Frontal cortex (tissue), 4 donors: ENCODE measurements at places on chromosomes 3 and 15.

- no peak for DNase-seq
These were observed 73.8 kb downstream of the LIPC start for GRCh38 chr15:58505581-58505980.

DNA sequence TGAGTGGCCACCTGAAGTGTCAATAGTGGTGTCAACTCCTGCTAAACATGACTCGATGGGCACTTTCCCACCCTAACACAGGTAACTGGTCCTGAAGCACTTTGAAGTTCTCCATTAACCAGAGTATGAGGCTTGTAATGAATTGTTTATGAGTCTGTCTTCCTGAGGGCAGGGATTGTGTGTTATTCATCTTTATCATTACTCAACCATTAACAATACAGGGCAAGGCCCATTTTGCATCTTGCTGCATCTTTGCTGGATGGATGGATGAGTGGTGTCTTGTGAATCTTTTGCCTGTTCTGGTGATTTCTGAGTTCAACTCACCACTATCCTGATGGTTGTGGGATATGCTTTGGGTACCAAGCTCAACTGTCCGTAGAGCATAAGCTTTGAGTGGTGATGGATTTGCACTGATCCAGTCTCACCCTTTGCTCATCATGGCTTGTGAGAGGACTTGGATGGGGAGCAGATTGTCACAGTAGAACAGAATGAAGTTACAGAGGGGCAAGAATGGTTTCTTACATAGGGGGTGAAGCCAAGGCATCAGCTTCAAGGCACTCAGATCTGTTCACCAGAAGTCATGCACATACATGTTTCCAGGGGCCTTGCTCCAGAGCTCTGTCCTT, 22.3 kb upstream of the EPB42 start:
- DNase-seq = no peak

GRCh38 chr3:187012609-187013051, 82.3 kb downstream of the ST6GAL1 start:
- no peak for DNase-seq

DNA sequence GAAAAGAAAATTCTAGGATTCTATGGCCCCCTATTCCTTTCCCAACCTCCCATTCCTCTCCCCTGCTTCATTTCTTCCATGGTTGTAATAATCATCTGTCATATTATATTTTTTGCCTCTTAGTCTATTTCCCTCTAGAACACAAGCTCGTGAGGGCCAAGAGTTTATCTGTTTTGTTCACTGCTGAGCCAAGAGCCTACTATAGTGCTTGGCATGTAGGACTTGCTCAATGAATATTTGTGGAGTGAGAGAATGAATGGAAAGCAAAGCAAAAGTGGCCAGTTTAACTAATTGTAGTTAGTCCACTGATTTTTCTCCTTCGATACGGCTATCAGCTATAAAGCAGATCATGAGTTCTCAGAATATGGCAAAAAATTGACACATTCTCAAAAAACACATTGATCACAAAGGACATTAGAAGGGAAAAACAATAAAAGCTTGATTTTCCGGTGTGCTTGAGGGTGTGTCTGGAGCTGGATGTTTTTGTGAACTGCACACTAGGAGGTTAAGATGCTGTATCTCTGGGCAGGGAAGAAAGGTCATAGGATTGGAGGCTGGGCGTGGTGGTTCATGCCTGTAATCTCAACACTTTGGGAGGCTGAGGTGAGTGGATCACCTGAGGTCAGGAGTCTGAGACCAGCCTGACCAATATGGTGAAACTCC, 25.0 kb upstream of the CTSH start:
- no peak for DNase-seq

GRCh38 chr3:135897715-135898114, 67.8 kb upstream of the PPP2R3A start:
- no peak for DNase-seq

GRCh38 chr3:122979211-122979610, 48.4 kb downstream of the SEMA5B start:
- no peak for DNase-seq

DNA sequence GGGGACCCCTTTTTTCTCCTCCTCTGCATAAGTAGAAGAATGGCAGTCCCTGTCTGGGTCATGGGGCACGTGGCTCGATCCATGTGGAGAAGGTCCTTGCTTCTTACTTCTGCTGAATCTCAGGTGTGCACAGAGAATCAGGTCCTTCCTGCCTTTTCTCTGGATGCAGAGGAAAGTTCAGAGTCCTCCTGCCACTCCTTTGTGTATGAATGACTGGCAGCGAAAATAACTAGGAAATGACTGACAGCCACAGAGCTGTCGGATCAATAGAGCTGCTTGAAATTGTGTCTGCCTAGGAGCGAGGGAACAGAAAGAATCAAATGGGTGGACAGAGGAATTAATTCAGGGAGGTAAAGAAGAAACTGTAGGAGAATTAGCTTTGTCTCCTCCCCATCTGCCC, 49.6 kb upstream of the ROPN1 start:
- no peak for DNase-seq

GRCh38 chr3:186826976-186827857, 15.3 kb upstream of the ADIPOQ start:
- DNase-seq = peak; percentile 98

- DNase-seq = no peak
These were observed 65.0 kb downstream of the MYO5A start for GRCh38 chr15:52463638-52464037.

- peak; percentile 88 for DNase-seq
These were observed 45.0 kb downstream of the TNK2 start for GRCh38 chr3:195863121-195864061.

- DNase-seq = no peak
These were observed 81.5 kb upstream of the KCNAB1 start for GRCh38 chr3:156038869-156039268.

GRCh38 chr3:160196511-160197104, 28.6 kb upstream of the C3orf80 start:
- DNase-seq = no peak

- DNase-seq = no peak
These were observed 115.5 kb downstream of the SLC25A26 start for GRCh38 chr3:66336333-66336766.

DNA sequence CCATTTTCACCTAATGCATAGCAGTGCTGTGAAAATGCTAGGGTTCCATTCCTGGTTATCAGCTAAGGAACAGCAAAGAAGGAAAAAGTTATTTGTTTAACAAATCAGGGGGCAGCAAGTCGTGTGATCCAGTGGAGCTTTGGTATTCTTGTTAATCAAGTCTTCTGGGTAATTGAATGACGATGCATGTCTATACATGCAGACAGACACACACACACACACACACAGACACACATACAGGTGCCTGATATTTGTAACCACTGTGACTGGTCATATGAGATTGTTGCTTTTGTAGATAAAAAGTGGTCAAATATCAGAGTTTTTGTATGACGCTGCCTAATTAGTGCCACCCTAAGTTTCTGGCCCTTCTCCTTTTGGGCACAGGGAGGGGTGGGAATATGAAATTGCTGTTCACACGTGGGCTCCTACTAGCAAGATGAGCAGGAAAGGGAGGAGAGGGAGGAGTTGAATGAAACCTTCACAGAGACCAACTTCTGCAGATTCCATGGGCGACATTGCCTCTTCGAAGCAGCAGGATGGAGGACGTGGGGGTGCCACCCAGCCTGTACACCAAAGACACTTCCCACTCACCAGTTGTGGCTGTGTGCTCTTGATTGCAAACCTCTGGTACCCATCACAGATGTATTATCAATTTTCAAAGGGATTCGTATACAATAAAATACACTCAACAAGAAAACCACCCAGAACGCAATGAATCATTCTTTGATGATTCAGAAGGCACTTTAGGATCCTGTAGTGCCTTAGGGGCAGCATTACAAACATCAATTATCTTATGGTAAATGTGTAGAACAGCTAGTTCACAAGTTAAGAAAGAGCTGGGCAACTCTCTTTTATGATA, 281.9 kb upstream of the ICE2 start:
- DNase-seq = no peak

GRCh38 chr3:114308830-114309229, 15.0 kb downstream of the TIGIT start:
- DNase-seq = no peak

GRCh38 chr3:115784739-115785536, 161.6 kb downstream of the GAP43 start:
- peak; percentile 20 for DNase-seq

DNA sequence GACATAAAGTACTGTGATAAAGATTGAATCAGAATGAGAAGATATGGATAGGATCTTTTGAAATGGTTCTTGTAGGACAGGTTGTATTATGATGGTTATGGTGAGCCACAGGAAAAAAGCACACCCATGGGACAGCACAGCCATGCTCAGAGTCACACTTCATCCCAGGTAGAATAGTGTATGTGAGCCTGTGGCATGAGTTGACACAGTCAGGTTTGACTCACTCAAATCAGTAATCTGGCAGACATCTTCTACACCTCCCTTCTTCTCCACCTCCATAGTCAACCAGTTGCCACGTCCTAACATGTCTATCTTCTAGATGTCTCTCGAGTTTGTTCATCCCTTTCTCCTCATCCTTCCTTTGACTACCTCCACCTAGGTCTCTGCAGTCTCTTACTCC, 176.0 kb downstream of the RBMS3 start:
- no peak for DNase-seq

GRCh38 chr3:122932251-122932967, 95.2 kb downstream of the SEMA5B start:
- no peak for DNase-seq

- DNase-seq = no peak
These were observed 210.6 kb downstream of the PTPRG start for GRCh38 chr3:61771976-61772375.

GRCh38 chr15:68874788-68875187, 54.1 kb upstream of the ANP32A start:
- no peak for DNase-seq

GRCh38 chr3:123790254-123791072, 93.7 kb downstream of the MYLK start:
- no peak for DNase-seq

DNA sequence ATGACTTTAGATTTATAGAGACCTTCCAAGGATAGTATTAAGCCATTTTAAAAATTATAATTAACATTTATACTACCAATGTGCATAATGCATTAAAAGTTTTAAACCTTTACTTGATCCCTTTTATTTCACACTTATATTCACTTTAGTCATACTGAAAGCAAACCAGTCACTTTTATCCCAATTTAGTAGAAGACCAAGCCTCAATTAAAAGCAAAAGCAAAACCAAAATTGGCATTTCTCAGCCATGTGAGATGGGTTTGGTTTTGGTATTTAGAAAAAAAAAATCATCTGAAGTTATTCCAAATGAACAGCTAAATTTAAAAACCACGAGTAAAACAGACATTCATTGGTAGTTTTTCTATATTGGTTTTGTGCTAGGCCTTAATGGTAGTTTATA, 249.4 kb downstream of the LPP start:
- DNase-seq = no peak

- DNase-seq = no peak
These were observed 23.8 kb downstream of the NEDD4 start for GRCh38 chr15:55969582-55969981.

DNA sequence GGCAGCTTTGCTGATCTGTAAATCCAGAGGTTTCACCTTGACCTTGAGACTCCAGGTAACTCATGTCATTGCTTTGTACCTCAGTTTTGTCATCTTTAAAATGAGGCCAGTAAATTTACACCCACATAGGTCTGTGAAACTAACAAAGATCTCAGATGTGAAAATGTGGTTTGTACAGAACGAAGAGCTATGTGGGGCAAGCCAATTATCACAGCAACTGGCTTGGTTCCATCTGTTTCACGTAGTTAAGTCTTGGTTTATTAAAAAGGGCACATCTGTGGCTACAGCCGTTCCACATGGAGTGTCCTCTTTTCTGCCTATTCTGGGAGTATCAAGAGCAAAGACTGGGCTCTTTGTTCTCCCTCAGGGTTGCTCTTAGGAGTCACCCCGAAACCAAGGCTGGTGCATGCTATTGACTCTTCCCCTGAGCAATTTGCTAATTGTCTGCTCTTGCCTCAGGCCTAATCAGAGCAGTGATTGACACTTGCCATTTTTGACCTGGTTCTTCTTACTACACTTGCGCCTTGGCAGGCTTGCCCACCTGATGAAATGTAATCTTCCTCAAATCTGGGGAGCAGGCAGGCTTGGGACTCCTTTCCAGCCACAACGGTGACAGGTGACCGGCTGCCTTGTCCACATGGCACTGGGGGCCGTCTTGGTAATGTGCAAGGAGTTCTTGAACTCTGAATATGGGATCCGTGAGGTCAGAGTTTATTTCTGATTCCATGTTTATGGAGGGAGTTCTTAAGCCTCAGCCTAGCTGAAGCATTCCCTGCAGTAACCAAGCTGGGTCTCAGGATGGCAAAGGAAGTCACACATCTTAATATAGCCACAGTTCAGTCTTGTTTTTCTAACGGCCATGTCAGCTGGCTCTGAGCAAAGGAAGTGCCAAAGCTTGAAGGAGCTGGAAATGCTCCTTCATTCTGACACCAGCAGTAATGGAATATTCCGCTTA, 40.1 kb downstream of the EAF1 start:
- no peak for DNase-seq

DNA sequence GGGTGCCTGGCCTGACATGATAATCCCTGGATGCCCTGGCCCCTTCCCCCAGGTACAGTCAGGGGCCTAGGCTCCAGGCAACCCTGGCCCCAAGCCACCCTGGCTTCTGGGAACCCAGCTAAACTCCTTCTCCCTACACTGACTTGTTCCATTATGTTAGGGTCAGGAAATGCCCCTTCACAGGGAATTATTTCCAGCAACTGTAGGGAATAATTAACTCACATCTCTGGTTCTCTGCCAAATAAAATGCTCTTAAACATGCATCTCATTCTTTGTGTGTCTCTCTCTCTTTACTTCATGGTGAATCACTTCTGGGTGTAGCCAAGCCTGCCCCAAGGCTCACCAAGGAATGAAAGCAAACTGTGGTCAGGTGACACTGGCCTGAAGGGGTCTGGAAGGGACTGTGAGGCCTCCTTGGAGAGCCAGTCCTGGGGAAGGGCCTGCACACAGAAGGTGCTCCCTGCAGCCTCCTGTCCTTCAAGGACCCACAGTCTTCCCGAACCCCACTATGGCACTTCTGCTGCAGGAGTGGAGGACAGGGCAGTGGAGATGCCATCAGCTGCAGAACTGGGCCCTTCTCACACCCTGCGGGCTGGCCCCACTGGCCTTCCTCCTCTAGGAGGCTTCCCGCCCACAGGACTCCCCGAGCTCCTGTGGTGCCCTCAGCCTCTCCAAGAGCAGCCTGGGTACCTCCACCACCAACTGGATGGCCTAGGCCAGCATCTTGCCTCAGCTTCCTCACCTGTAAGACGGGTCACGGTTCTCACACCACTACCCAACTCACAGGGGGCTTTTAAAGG, 17.6 kb downstream of the TKT start:
- DNase-seq = no peak

DNA sequence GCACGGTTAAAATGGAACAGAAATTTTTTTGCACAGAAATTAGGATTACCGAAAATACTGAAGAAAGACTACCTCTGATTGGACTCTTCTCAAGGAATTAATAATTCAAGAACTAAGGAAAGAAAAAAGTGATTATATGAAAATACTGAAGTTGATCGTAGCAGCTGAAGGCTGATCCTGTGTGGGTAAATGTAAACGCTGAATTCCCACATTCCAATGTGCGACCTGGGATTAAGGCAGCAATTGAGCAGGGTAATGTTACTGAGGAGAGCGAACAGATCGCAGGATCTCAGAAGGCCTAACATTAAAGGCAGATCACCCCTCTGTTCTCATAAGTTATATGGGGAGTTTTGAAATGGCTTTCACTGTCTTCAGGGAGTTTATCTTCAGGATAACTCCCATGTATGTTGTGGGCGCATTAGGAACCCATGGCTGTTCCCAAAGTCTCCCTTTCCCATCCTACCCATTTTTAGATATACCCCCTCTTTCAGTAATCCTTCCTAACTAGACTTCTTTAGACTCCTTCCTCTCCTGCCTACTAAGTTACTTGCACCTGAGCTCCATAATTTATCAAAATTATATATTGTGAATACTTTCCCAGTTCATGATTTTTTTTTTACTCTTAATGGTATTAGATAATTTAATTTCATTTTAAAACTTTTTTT, 1.0 kb upstream of the UBL7 start:
- DNase-seq = no peak
